ENCODE measurements at places on chromosomes 2 and 18. TPM values are rescaled to one million over a fixed set of nuclear protein-coding genes. Genes with fewer than 3 reads are reported as not detected.

DNA sequence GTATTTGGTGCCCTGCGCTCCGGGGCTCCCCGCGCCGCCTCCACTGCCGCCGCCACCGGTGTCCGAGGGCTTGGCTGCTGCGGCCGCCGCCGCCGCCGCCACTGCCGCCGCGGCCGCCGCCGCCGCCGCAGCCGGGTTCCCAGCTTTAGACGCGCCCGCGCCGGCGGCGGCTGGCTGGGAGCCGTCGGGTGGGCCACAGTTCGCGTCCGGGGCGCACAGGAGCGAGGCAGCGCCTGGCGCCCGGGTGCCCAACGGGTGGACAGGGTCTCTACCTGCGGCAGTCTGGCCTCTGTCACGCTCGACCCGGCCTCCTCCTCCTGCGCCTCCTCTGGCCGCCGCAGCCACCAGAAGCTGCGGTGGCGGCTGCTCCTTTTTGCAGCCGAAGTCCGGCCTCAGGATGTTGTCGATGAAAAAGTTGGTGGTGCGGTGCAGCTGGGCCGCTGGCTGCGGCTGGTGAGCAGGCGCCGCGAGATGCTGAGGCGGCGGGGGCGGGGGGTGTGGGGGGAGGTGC lies 951 bp downstream of the EN1 start:
- DNase-seq: no peak
- H3K4me1 ChIP-seq: peaks cover 4% of the 10 kb centered on the region
- H3K27ac ChIP-seq: no peak overlapping the region
- peaks cover 3% of the 10 kb centered on the region for H3K36me3 ChIP-seq

GRCh38 chr2:25326326-25327013 lies 15.3 kb downstream of the DNMT3A start:
- H3K27me3 ChIP-seq: no peaks in the 10 kb centered on the region
- no peak overlapping the region for H3K4me3 ChIP-seq
- DNase-seq: no peak
- peaks cover 50% of the 10 kb centered on the region for H3K4me1 ChIP-seq
- H3K27ac ChIP-seq: no peak overlapping the region
- H3K36me3 ChIP-seq: peaks cover 69% of the 10 kb centered on the region

DNA sequence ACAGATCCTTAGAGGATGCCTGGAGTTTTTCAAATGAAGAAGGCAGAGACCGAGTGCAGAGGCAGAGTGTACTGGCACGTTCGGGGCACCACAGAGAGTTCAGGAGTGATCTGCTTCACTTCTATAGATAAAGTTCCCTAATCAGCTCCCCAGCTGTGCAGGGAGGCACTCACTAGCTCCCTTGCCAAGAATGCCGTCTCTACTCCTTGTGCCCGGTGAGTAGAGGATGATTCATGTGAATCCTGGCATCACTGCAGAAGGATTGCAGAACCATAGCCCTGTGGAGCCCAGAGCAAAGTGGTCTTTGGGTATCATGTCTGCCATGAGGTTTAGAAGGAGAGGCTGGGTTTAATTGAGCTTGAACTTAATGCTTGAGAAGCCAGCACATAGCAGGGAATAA lies 510.1 kb upstream of the RAB6C start:
- H3K4me1 ChIP-seq: no peaks in the 10 kb centered on the region
- no peaks in the 10 kb centered on the region for H3K36me3 ChIP-seq
- H3K27ac ChIP-seq: no peak overlapping the region
- H3K27me3 ChIP-seq: no peaks in the 10 kb centered on the region
- DNase-seq: no peak

DNA sequence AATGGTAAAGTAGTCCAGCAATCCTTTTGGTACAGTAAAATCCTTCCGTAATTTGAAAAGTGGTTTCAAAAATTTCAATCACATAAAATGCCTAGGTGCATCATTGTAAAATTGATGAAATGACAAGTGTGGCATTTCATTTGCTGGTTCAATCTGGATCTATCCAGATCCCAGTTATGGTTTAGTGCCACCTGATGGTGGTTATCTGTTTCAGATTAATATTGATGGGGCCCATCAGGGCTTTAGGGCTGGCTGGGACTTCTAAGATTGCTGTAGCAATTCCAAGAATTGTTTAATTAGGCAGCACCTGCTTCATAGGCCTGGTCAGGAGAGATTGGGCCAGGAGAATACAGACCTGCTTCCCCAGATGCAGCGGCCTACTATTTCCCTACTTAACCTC lies 55.5 kb upstream of the PIK3C3 start:
- H3K27ac ChIP-seq: no peak overlapping the region
- H3K4me3 ChIP-seq: no peak overlapping the region
- H3K4me1 ChIP-seq: no peaks in the 10 kb centered on the region
- peaks cover 6% of the 10 kb centered on the region for H3K27me3 ChIP-seq
- DNase-seq: no peak
- no peaks in the 10 kb centered on the region for H3K36me3 ChIP-seq

- no peak overlapping the region for H3K4me3 ChIP-seq
- H3K36me3 ChIP-seq: no peaks in the 10 kb centered on the region
- DNase-seq: no peak
- H3K27ac ChIP-seq: no peak overlapping the region
- H3K27me3 ChIP-seq: peaks cover 13% of the 10 kb centered on the region
Measured at GRCh38 chr18:74239567-74239966, 52.2 kb downstream of the CYB5A start.

GRCh38 chr2:119426396-119426675 lies 5.3 kb upstream of the TMEM37 start:
- DNase-seq: no peak
- H3K27ac ChIP-seq: no peak overlapping the region
- no peak overlapping the region for H3K4me3 ChIP-seq

The CACNB4 gene
- 0.23 TPM for total RNA-seq

The RETSAT gene
- 29.6 TPM for total RNA-seq

The LOXHD1 gene
- total RNA-seq: not detected
